Stimulated activated CD4-positive, alpha-beta T cell treated with anti-CD3 and anti-CD28 coated beads, Interleukin-4, amount 100 ng/mL, for 1 hour (primary cell): ENCODE measurements at places on chromosomes 3 and 15.

DNA sequence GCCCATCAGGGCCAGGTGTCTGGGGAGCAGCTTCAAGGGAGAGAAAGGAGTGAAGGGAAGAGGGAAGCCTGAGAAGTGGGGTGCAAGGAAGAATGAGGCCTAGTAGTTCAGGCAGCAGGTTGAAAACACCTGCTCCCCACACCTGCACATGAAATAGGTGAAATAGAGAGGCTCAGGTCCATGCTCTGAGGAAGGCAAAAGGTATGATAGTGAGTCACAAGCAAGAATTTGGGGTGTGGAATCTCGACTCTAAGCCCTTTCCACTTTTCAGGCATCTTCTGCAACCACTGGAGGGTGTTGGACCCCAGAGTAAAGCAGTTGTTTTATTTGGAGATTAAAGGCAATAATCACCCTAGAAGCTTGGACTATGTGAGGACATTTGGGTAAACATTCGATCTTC, 157.5 kb downstream of the CTNNB1 start:
- no peak for DNase-seq

DNA sequence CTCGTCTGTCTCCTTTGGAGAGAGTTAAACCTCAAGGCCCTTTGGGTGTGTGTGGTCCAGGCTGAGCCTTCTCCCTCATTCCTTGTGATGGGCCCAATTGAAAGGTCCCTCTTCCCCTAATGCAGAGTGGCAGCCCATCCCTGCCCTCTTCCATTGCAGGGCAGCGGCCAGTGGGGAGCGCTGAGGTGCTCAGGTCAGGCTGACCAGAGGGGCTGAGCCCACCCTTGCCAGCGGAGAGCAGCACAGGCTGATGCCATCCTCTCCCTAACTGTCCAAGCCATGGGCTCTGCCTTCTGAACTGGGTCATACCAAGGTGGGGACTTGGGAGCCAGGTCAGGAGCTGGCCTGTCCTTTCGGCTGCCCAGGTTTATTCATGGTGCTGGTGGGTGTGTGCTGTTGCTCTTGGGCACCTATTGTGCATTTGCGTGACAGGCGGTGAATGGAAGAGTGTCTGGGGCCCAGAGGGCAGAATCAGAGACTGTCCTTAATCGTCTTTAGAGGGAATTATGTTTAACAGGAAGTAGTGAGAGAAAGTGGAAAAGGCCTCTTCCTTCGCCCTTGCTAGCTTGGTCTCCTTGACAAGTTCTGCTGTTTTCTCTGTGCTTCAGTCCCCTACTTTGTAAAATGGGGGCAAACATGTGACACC, 96.9 kb downstream of the VGLL4 start:
- no peak for DNase-seq

- DNase-seq = no peak
These were observed 1037.6 kb upstream of the NR2F2 start for GRCh38 chr15:95292785-95293450.

DNA sequence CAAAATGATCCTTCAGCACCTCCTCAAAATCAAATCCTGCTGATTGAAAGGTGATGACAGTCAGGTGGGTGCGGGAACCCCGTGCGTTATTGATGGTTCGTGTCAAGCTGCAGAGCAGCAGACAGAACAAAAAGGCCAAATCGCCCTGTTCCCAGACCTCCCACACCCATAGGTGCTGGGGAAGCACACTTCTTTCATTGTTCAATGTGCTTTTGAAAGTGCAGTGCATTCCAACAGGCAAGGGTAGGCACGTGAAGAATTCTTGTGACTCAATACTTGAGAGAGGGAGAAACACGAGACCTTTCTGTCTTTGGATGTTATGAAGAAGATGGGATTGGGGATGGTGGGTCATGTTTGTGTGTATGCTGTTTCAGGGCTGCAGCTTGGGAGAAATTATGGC, 514.0 kb downstream of the MCTP2 start:
- no peak for DNase-seq

- DNase-seq = no peak
These were observed 22.7 kb downstream of the SSUH2 start for GRCh38 chr3:8621872-8622271.

GRCh38 chr3:50518436-50518835, 15.0 kb upstream of the CACNA2D2 start:
- no peak for DNase-seq

GRCh38 chr15:59622289-59622688, 10.7 kb downstream of the GCNT3 start:
- peak; percentile 32 for DNase-seq

GRCh38 chr15:43241100-43241499, 20.3 kb upstream of the EPB42 start:
- no peak for DNase-seq

- DNase-seq = peak; percentile 52
These were observed 1.8 kb downstream of the ANP32A start for GRCh38 chr15:68818769-68819494.

- DNase-seq = no peak
These were observed 31.1 kb downstream of the DNAJC13 start for GRCh38 chr3:132448216-132448961.

DNA sequence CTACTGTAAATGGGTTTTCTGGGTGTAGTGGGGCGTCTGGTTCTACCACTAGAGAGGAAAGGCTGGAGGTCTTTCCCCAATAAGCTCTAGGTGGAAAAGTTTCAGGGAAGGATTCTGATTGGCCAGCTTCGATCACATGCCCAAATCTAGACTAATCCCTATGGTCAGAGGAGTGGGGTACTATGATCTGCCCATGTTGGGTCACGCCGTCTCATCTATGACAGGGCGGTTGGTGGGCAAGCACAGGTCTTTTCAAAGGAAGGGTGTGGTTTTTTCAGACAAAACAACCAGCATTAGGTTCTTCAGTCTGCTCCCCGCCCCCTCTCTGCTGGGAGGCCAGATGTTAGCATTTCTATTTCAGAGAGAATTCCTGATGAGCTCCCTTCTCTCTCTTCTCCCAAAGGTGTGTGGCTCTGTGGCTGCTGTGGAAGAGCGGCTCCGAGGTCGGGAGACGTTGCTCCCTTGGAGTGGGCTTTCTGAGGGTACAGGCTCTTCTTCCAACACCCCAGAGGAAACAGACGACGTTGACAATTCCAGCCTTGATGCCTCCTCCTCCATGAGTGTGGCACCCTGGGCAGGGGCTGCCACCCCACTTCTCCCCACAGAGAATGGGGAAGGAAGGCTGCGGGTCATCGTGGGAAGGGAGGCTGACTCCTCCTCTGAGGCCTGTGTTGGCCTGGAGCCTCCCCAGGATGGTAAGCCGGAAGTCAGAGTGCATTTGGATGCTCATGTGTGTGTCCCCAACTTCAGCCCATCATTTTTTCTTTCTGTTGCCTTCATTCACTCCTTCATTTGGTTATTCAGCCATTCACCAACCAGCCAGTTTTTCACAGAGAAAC, 9.7 kb upstream of the TATDN2 start:
- DNase-seq = peak; percentile 16

DNA sequence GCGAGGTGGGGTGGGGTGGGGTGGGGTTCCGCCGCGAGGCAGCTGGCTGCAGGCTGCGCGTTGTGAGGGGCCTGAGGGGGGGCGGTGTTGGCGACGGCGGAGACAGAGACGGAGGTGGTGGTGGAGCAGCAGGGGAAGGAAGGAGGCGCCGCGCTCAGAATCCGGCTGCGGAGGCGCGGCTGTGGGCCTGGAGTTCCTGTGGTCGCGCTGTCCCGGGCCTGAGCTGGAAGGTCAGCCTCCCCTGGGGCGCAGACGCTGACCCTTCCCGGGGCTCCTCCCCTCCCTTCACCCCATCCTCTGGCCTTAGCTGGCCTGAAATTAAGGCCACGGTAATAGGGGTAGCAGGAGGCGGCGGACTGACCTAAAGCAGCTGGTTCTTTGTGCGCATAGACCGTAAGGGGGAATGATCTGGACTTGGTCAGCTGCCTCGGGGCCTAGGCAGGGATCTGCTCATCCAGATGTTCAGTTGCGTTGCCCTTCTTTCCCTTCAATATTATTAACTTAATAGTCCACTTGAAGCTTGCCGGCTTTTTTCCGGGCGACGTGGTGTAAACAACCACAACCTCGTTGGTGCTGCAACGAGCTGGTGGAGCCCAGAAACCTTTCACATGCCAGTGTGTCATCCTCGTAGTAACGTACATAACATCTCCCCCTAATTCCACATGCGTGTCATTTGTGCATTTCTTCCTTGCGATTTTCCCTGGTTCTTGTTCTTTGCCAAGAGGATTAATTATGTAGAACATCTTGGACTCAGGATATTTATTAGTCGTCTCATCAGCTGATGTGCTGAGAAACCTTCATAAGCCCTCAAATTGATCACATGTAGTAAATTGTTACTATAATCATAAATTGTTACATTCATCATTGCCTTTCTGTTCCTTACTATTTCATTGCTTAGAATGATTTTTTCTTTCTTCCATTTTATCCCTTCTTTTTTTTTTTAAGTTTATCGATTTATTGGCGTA, 626 bp downstream of the SEC62 start:
- peak; percentile 31 for DNase-seq

DNA sequence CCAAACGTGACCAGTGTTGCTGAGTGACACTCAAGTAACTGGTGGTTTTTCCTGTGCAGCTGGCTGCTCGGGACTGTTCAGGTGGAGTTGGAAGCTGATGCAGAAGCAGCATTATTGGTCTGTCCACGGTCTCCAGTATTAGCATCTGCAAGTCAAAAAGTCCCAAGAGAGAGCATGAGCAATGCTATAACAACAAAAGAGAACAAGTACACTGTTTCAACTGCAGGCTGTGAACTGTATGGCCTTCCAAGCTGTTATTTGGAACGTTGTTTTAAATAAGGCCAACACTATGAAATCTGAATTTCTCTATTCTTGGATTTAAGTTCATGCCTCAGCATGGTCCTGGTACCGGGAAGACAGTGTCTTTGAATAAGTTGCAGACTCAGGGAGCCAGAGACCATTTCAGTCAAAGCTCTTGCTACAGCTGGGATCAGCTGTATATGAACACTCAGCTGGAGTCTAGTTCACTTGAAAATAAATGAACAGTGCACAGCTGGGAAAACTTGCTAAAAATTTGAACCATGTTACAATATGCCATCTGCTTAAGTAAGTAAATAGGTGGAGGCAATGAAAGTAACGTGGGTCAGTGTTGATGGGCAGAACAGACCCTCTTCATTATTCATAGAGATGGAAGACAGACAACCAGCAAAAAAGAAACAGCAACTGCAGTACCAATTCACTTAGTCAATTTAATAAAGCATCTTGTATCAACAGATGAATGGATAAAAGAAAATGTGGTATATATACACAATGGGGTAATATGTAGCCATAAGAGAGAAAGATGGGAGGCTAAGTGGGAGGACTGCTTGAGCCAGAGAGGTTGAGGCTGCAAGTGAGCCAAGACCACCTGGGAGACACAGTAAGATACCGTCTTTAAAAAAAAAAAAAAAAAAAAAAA, 45.1 kb downstream of the NR1I2 start:
- no peak for DNase-seq

DNA sequence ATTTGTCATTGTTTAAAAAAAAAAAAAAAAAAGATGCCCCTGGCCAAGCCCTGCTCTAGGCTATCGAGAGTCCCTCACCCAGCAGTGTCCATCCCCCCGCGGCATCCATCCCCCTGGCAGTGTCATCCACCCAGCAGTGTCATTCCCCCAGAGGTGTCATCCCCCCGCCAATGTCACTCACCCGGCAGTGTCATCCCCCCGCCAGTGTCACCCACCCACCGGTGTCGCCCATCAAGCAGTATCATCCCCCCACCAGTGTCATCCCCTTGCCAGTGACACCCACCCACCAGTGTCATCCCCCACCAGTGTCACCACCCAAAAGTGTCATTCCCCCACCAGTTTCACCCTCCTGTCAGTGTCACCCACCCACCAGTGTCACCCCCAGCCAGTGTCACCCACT, 99.3 kb upstream of the PRR20G start:
- no peak for DNase-seq

DNA sequence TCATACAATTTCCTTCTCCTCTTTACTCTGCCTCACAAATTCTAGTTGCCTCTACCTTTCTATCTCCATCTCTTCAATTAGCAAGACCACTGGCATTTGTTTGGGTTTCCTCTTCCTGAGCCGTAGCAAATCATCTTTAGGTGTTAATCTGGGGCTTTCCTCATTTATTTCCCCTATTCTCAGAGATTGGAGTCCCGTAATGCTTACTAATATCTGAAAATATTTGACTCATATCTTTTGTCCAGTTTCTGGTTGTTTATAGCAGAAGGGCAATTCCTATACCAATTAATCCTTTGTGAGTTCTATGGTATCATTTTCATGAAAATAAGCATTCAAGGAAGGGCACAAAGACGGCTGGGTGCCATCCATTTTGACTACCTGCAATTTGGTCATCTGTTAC, 103.7 kb downstream of the NR2E3 start:
- DNase-seq = no peak

DNA sequence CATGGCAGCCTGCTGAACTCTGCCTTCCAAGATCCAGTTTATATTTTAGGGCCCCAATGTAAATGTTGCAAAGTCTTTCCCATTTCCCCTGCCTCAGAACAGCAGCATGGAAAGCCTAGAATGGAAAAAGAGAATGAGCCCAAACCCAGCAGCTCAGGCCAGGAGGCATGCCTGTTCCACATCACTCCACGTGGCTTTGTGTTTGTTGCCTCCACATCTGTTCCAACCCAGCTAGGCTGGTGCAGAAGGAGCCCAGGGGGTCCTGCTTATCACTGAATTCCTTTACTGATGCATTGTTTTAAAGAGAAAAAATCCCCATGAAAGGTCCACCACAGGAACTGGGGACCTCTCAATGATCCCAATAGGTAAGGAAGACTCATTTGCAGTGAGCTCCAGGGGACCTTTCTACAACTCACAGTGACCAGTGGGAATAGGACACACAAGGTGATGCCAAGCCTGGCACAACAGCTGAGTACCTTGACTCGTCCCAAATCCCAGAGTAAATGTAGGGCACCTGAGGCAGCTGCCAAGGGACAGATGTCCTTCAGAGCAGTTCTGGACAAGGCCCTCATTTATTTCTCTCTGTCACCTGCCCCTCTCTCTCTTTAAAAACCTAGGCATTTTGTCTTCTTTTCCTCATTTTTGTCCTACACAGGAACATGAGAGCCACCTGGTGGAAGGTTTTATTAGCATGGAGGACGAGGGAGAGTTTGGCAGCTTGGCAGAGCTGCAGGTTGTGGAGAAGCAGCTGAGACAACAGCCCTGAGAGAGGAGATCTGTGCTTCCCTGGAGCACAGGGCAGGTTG, 41.7 kb upstream of the ADAMTS17 start:
- no peak for DNase-seq
